ENCODE measurements at places on chromosomes 1 and 21.

DNA sequence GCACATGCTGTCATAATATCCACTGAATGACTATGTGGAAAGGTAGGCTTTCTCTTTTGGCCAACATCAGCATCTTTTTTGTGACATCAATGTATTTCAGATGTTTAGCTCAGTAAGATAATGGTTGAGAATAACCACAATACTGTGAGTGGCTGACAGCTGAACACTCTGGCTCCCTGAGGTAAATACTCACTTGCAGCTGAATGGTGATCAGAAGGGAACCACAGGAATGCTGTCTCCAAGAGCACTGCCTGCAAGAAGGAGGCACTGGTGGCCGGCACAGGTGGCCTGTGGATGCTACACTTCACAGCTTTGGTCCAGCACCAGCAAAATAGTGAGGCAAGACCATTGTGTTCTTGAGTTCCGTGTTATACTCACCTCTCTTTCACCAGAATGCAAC is 118.7 kb upstream of the PPM1J start:
- no peak for DNase-seq

- no peak for DNase-seq
Measured at GRCh38 chr21:43602266-43603232, 56.7 kb downstream of the HSF2BP start.

GRCh38 chr21:24941316-24942185 is 665.7 kb downstream of the MRPL39 start:
- DNase-seq, result no peak

- no peak for DNase-seq
Measured at GRCh38 chr1:203544485-203544884, 50.5 kb downstream of the OPTC start.

DNA sequence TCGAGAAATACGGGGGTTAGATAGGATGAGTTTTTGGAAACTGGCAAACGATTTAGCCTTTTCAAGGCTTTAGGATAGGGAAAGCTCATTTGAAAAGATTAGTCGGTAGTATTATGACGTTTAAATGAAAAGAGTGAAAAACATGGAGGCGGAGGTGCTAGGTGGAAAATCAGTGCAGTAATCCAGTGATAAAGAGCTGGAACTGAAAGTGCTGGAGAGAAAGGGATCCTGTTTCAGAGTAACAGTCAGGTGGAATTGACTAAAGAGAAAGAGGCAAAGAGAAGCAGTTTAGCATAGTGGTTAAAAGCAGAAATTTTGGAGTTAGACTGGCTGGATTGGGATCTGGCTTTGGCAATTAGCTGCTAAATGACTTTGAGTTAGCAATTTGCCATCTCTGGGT is 945 bp downstream of the WDR3 start:
- no peak for DNase-seq

DNA sequence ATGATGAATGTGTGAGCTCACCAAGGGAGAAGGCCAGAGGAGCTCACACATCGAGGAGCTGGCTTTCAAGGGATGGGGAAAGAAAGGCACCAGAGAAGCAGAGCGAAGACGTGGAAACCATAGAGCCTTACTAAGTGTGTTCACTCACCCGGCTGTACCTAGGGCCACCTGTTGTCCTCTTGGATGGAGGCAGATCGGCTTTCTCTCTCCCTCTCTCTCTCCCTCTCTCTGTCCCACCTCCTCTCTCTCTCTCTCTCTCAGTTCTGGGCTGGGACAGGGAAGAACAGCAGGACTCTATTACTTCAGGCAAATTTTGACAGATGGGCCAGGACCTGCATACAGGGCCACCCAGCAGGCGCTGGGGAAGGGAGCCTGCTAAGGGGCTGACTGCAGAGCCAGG is 64.8 kb downstream of the HIVEP3 start:
- DNase-seq, result no peak

DNA sequence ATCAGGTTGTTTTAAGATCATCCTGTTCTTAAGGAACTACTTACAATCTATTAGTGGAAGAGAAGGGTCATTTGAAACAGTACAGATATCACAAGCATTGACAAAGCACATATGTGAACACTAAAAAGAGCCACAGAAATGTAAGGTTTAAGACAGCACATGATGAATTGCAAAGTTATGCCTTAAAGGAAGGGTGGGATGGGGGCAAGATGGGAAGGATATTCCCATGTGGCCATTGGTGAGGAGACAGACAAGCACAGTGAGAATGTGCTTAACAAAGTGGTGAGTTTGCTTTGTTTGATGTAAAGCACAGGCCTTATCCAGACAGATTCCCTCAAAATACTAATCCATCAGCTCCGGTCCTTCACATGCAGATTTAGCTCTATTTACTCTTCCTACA is 151.6 kb upstream of the IVNS1ABP start:
- DNase-seq, result no peak

GRCh38 chr1:83693427-83694126 is 305.4 kb downstream of the TTLL7 start:
- DNase-seq, result no peak

DNA sequence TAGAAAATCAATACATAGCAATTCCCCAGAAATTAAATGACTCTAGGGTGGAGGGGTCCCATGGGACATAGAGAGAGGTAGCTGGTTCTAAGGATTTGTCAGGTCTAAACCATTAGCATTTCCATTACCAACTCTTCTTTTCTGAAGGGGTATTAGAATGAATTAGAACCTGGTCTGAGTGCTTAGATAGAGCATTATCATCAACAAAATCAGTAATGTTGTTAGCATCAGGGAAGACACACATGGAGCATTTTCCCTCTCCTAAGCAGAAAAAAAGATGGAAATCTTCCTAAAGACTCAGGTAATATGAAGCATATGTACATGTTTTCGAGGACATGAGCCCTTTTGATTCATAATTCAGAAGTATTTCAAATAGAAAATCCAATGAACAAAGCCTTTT is 984.4 kb upstream of the NCAM2 start:
- no peak for DNase-seq

DNA sequence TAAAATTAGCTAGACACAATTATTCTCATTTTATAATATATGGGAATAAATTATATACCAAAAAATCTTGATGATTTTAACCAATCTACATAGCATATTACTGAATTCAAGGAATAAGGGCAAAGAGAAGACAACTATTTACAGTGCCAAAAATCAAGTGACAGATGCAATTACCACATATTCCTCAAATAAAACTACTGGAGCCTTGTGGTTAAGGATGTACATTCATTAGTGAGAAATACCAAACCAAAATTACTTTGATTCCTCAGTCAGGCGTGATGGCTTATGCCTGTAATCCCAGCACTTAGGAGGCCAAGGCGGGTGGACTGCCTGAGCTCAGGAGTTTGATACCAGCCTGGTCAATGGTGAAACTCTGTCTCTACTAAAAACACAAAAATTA is 68.8 kb upstream of the RBM34 start:
- no peak for DNase-seq

DNA sequence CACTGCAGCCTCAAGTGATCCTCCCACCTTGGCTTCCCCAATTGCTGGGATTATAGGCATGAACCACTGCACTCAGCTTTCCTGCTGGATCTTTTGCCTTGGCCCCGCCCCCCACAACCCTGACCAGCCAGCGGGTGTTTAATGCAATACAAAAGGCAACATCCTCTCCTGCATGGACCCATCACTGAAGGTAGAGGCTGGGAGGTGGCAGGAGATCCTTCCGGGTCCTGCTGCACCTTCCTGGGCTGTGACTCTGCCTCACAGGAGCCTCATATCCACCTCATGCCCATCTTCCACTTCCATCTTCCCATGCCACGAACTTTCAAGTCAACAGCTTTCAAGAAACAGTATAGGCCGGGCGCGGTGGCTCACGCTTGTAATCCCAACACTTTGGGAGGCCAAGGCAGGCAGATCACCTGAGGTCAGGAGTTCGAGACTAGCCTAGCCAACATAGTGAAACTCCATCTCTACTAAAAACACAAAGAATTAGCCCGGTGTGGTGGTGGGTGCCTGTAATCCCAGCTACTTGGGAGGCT is 11.7 kb upstream of the WNT9A start:
- no peak for DNase-seq

DNA sequence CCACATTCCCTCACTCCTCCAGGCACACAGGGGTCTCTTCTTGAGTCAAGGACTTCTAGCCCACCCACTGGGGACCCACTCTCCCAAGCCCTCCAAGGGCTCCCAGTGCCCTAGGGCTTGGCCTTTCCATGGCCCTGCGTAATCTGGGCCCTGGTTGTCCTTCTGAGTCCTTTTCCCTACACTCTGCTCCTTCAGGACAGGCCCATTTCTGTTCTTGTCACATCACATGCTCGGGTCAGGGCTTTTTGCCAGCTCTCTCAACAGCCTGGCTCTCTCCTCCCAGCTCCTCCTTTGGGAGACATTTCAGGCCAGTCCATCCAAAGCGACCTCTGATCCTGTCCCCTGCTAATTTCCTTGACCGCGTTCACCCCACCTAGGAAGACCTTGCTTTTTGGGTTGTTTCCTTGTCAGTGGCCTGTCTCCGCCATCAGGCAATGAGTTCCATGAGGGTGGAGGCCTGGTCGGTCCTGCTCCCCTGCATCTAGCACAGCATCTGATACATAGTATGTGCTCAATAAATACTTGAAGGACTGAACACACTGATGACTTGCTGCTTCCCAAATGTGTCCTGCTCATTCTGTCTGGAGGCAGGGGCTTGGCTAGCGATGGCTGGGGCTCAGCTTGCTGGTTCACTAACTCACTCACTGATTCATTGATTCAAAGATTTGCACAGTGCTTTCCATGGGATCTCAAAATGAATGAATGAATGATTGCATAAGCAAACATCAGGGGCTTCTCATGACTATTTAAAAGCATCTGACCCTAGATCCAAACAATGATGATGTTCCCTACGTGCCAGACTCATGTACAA is 44.8 kb downstream of the DHRS3 start:
- DNase-seq, result no peak

DNA sequence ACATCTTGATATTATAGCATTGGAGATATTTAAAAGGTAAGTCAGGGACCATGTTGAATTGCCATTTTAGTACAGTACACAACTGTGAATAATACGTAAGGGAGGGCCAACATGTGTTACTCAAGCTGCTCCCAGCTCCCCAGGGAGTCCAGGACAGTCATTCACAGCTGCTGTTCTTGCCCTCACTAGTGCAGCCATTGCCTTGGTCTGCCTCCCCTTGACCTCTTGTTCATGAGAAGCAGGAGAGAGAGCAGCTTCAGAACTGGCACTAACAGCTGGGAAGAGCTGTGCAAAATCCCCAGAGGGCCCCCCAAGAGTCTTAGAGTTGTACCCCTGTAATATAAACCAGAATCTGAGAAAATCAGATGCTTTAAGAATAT is 16.4 kb downstream of the TCEANC2 start:
- no peak for DNase-seq

DNA sequence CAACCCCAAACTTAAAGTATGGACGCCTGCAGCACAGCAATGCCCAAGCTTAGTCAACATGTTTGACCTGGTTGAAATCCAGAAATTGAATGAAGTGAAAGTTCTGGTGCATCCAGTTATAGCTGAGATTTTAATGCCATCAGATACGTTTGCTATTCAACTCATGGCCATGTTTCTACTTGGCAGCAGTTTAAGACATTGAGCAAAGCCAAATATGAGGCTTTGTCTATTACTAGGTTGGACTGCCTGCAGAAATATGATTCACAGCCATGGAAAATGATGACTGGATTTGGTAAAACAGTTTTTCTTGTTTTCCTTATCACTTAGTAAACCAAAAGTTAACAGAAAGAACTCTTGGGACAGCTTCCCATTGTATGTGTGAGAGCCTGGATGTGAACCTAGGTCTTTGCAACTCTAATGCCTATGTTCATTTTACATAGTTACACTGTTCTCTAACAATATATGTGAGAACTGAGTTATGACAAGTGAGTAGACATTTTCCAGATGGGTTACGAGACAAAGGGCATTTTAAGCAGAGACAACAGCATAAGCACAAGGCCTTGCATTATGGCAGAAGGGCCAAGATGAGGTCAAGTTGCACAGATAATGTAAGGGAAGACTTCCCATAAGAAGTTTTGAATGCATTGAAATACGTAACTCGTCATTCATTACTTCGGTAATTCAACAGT is 32.4 kb upstream of the MYSM1 start:
- DNase-seq, result no peak

GRCh38 chr1:207841901-207842300 is 69.0 kb downstream of the CD34 start:
- DNase-seq, result no peak

GRCh38 chr21:45151445-45152160 is 77.2 kb downstream of the ADARB1 start:
- no peak for DNase-seq

- DNase-seq, result no peak
Measured at GRCh38 chr1:209926045-209926444, 12.0 kb upstream of the SYT14 start.

DNA sequence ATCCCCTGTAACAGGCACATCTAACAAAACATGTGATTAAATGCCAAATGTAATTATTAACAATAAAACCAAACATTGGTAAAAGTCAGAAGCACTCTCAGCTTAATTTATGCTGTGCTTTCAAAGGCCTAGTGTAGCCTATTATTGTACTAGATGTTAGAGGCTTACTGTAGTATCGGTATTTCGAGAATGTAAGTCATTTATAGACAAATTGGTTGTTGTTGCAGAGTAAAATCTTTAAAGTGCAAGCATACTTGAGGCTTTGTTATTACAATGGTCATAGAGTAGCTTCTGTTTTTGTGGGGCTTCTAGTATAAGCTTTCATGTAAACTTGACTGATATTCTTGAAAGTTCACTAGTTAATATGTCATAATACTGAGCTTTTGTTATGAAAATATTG is 965.8 kb downstream of the PLA2G4A start:
- DNase-seq, result no peak

GRCh38 chr21:29739176-29739575 is 200.6 kb downstream of the GRIK1 start:
- DNase-seq, result no peak

DNA sequence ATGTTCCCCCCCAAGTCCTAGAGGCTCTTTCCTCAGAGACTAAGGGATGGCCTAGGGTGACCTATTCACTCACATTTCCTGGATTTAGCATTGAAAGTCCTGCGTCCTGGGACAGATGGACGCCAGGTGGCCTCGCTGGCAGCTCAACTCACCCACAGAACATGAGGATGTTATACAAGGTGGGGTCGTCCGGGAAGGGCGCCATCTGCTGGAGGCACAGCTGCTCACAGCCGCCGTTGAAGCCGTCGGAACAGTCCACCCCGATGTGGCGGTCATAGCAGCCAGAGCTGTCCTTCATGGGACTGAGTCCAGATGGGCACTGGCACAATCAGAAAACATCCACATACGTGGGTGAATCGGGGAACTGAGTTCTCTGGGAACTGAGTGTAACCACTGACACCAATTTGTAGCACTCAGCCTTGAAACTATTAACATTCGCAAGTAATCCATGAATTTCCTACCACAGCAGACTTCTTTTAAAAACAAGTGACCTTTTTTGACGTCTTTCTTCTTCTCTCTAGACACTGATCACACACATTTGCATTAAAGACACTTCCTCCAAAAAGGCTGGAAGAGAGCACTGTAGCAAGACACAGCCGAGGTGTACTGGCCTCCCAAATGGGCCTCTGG is 215.4 kb downstream of the ASTN1 start:
- no peak for DNase-seq

- no peak for DNase-seq
Measured at GRCh38 chr1:233373226-233373625, 45.7 kb downstream of the MAP3K21 start.

All from SIG-M5 (cell line).